ENCODE measurements at places on chromosomes 2 and 18.

- no peak for DNase-seq
These were observed 26.4 kb downstream of the IDH1 start for GRCh38 chr2:208228476-208228875.

DNA sequence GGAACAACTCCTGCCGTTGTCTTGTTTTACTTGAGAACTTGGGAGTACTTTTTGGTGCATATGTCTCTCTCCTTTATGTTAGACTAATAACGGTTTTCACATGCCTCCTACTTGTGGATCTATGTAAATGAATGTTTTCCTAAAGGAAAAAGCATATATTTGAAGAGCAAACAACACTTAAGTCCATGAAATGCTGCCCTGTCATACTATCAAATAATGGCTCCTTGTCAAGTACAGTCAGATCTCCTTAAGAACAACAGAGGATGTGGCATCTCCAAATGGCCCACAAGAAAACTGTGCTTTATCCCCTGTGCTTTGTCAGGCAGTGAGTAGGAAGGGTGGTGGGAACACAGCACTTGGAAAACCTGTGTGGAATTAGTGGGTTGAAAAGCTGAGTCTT is 198.2 kb downstream of the PTGR3 start:
- DNase-seq = no peak

DNA sequence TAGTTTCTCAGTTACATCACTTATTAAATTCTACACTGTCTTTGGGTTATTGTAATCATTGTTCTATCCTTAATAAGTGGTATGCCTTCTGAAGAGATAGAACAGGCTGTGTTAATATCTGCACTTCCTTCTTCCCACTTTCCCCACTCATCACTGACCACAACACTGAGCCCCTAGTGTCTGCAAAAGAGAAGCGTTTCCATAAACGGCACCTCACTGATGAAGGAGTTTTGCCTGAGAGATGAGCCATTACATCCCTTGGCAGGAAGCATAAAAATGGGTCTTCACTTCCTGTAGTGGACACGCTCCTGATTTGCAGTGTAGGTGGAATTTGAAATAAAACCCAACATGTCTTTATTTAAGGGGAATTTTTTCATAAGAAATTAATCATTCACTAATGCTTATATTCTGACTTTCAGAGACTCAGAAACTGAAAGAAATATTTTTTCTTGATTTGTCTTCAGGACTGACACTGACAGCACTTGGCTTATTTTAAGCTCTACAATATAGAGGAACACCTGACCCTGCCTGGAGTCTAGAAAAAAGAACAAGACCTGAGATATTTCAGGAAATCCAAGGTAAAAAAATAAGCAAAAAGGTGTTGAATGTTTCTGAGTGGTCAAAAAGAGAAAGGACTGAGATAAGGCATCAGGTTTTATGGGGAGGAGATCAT is 275.3 kb downstream of the RAD51AP2 start:
- no peak for DNase-seq

DNA sequence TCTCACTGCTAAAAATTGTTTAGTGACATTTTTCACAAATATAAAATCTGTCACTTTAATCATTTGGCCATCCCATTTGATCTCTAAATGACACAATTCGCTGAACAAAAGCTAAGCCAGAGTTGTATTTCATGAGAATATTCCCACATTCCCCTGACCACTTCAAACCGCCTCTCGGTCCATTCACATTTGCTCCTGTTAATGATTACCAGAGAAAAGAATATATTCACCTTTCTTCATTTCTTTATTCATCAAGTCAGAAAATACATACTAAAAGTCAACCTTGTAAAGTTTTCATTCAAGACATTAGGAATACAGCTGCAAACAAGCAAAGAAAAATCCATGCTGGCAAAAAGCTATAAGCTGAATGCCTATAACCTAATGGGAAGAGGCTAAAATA is 225.5 kb downstream of the DOK6 start:
- DNase-seq = no peak

DNA sequence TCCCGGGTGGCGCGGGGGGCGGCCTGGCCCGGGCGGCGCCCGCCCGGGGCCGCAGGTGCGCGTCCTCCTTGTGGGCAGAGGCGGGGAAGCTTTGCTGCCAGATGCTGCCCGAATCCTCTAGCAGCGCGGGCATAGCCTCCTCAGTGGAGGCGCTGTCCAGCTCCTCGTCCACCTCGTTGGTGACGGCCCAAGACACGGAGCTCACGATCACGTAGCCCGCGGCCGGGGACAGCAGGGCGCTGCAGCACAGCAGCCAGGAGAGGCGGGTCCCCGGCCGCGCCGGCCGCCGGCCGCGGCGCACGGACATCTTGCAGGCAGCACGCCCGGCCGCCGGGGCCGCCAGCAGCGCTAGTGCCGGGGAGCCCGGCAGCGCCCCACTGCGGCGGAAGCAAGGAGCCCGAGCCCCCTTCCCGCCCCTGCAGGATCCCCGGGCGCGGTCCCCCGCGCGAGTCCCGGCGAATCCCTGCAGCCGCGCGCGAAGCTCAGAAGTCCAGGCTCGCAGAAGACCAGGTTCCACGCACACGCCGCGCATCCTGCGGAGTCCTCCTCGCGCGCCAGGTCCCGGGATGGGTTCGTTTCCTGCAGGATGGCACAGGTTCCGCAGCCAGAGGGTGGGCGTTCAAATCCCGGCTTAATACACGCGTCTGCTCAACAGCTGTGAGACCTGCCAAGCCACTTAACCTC is at the start of gene CREG2:
Gene CREG2 (minus strand): TSS at position 353 of the 684 bp plus-strand sequence. CDS start 46 bp downstream, at position 307.
- peak; percentile 74 for DNase-seq

DNA sequence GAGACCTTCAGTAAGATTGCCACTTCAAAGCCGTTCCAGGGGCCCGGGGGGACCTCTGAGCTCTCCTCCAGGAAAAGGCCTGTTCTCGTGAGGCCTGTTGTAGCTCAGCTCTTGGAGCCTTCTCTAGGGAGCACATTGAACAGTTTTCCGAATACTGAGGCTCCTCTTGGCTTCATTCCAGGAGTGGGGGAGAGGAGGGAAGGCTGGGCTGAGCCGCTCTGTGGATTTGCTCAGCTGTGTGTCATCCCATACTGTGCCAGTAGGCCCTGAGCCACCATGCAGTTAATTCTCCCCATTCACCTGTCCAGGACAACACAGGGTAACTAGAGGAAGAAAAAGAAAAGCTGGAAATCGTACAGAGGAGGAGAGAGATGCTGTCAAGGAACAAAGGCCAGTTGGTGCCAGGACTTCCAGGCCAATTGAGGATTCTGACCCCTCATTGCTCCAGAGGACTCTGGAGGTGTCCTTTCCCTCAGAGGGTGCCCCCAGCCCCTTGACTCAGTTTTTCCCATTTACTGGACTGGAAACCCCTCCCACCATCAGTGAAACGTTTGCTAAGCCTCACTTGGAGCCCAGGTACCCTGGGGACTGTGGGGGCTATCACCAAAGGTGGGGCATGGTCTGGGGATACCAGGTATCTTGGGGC is 41.4 kb downstream of the HS1BP3 start:
- no peak for DNase-seq

GRCh38 chr2:189477756-189478155 is 36.5 kb downstream of the WDR75 start:
- DNase-seq = no peak

GRCh38 chr2:72570413-72570812 is 255.4 kb downstream of the EXOC6B start:
- no peak for DNase-seq

- peak; percentile 77 for DNase-seq
These were observed 55.7 kb downstream of the DNMT3A start for GRCh38 chr2:25286025-25286400.

GRCh38 chr2:27960237-27960912 is 69.8 kb downstream of the BABAM2 start:
- no peak for DNase-seq

GRCh38 chr2:134985061-134985460 is 62.2 kb downstream of the MAP3K19 start:
- DNase-seq = no peak

All from activated T-cell treated with anti-CD3 and anti-CD28 coated beads, Interleukin-2, amount 50 U/mL, for 24 hours (primary cell).